Activated naive CD4-positive, alpha-beta T cell treated with anti-CD3 and anti-CD28 coated beads, Interleukin-2, amount 50 U/mL, for 72 hours (primary cell): ENCODE measurements at places on chromosomes 1 and 21.

GRCh38 chr21:38777531-38777930 lies 28.2 kb upstream of the ETS2 start:
- no peak for DNase-seq

- no peak for DNase-seq
Observed at GRCh38 chr1:28833381-28833780, 21.4 kb downstream of the OPRD1 start.

DNA sequence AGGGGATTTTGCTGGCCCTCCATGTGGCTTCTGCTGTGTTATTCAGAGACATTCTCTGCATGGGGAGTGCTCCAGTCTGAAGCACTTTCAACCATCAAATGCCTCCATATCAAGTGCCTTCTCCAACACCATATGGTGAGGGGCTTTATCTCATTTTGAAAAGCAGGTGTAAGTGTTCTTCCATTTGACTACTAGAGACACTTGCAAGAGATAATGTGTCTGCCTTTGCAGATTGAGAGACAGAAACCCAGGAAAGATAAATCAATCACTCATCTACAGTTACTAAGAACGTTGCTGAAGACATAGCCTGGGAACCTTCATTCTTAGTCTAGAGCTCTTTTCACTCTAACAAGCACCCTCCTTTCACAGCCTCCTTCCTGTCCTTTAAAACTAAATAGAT lies 29.5 kb upstream of the REG4 start:
- no peak for DNase-seq

DNA sequence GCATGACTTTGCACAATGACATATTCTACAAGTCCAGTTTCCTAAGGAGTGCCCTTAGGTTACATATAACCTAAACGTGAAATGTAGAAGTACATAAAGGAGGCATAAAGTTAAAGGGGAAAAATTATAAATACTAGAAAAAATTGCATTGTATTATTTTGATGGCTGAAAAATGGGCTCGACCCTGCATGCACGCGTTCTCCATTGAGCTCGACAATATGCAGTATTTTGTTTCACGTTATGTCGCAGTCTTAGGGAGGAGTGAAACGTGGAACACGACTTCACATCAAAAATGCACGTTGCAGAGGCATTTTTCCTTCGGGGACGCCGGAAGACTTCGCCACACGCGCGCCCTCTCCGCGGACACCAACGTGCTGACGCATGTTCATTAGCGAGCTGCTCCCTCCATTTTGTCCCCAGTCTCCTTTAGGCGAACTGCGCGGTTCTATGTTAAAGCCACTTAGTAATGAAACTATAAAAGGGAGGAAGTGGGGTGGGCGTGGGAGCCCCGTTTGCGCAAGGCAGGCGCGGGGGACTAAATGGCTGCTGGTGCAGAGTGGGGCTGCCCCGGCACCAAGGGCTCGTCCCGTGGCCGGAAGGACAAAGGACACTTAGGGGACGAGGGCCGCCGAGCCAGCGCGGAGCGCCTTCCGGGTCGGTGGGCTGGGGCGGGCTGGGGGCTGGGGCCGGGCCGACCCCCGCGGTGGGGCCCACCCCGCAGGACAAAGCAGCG lies 749 bp upstream of the COX20 start:
- DNase-seq, result peak; percentile 85

DNA sequence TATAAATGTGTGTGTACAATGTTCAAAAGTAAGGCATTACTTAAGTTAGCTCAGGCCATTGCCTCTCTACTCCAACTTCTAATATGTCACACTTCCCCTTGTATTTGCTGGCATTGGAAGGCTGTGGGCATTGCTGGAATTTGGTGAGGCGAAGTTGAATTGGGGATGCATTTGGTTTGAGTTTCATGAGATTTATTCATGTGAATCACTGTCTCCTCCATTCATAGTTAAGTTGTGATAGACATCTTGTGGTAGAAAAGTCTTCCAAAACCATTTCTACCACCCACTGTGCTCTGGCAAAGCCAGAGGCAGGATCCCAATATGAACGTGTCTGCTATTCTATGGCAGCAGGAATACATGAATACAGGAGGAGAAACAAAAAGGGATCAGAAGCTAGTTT lies 397.8 kb upstream of the USP24 start:
- no peak for DNase-seq

DNA sequence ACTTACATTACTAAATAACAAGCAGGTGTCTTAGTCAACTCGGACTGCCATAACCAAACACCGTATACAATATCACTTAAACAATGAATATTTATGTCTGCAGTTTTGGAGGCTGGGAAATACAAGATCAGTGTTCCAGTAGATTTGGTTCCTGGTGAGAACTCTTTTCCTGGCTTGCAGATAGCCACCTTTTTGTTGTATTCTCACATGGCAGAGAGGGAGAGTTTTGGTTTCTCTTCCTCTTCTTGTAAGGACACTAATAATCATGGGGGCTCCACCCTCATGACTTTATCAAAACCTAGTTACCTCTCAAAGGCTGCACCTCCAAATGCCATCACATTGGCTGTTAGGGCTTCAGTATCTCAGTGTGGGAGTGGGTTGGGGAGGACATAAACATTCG lies 82.9 kb upstream of the CACYBP start:
- no peak for DNase-seq

DNA sequence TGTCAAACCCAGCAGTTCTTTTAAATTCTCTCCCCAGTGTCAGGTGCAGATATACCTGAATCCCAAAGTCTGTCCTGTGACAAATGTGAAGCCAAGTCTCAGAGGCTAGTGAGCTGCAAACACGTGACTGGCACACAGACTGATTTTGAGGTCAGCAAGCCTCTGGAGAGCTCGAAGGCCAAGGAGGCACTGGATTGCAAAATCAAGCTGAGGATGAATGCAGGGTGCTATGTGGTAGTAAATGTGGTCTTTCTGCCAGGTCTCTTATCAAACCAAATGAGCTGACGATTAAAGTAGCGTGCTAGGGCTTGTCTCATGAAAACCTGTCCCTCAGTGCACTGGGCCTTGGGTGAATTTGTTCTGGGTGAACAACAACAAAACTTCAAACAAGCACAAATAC lies 20.6 kb downstream of the GPR3 start:
- no peak for DNase-seq

DNA sequence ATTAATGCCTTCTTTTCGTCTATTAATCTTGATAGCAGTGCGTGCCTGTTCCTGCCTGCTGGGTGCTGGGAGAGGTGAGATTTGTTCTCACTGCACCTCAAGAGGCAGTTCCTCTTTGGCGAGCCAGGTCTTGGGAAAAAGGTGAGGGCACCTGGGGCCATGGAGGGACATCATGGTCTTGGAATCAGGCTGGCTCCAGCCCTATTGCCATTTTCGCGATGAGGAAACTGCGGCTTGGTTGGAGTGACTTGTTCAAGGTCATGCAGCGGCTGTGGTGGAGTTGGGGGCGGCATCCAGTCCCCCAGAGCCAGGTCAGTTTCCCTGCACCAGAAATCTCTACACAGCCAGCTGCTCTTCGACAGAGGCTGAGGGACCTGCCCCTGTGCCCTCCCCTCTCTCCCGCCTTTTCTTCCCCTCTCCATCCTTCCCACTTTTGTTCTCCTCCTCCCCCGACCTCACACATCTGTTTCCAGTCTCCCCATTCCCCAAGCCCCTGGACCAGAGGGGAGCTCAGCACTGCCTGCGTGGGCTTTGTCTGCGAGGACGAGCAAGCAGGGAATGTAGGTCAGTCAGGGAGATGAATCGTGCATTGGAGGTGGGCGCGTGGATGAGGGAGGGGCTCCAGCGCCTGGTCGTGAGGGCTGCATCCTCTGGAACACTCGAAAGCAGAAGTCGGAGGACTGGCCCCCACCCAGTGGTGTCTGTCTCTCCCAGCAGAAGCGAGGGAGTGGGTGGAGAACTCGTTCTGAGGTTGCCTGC lies 135.1 kb downstream of the ACTL8 start:
- DNase-seq, result no peak
